NCI-H2029 treated with DMSO at 0.1 percent for 48 hours (cell line): ENCODE measurements at places on chromosomes 4 and X.

GRCh38 chr4:136319789-136320464 lies 1212.4 kb downstream of the PCDH18 start:
- DNase-seq: no peak

DNA sequence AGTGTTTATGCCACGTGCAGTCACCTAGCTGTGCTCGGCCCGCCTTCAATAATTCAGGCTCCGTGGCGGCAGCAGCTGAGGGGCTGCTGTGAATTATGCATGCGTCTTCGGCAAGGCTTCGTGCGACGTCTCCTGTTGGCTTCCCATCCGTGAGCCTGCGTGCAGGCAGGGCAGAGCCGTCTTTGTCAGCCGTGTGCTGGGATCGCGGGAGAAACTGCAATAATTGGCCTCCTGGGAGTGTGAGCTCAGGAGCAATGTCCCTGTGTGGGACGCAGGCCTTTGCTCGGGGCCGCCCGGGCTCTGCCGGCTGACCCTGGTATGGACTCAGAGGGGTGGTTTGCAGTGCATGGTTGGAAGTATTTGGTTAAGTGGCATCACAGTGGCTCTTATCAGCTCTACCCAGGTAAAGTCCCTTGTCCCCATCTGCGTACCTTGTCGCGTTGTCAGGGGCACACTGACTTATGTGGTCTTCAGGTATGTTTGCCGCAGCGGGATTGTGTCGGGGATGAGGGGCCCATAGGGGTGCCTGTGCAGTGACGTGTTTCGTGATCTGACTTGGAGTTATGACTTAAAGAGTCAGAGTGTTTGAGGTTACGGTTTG lies 34.5 kb upstream of the HGFAC start:
- DNase-seq: no peak

GRCh38 chrX:8688776-8689175 lies 43.2 kb downstream of the ANOS1 start:
- no peak for DNase-seq

DNA sequence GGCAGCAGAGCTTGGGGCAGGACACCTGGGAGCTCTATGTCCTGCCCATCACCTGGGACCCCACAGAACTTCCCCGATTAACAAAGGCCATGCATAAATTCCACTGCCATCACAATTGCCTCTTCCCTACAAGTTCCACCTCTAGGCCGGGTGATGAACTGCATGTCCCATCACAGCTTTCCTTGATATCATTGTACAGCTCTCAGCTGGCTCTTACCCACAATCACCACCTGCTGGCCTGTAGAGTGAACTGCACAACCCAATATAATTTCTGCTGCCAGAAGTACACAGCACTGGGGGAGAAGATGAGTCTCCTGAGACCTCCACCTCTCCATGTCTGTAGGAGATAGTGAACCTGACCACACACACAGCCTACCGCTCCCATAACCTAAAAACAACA lies 285.0 kb upstream of the AADAT start:
- DNase-seq: no peak

GRCh38 chr4:956531-957230 lies 16.7 kb downstream of the DGKQ start:
- DNase-seq: no peak

GRCh38 chrX:68989456-68989855 lies 160.6 kb downstream of the EFNB1 start:
- no peak for DNase-seq
